NCI-H2171 treated with DMSO at 0.1 percent for 48 hours (cell line): ENCODE measurements at places on chromosomes 16 and 17.

- peak; percentile 81 for DNase-seq
Observed at GRCh38 chr16:1167276-1168107, 14.6 kb downstream of the CACNA1H start.

GRCh38 chr16:57956270-57956808 lies 14.6 kb downstream of the CNGB1 start:
- DNase-seq: no peak

DNA sequence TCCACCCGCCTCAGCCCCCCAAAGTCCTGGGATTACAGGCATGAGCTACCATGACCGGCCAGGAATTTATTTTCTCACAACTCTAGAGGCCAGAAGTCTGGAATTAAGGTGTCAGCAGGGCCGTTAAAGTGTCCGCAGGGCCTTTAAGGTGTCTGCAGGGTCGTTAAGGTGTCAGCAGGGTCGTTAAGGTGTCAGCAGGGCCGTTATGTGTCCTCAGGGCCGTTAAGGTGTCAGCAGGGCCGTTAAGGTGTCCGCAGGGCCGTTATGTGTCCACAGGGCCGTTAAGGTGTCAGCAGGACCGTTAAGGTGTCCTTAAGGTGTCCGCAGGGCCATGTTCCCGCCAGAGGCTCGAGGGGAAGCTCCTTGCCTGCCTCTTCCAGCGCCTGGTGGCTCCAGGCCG lies 125.2 kb downstream of the RAP1GAP2 start:
- DNase-seq: no peak

DNA sequence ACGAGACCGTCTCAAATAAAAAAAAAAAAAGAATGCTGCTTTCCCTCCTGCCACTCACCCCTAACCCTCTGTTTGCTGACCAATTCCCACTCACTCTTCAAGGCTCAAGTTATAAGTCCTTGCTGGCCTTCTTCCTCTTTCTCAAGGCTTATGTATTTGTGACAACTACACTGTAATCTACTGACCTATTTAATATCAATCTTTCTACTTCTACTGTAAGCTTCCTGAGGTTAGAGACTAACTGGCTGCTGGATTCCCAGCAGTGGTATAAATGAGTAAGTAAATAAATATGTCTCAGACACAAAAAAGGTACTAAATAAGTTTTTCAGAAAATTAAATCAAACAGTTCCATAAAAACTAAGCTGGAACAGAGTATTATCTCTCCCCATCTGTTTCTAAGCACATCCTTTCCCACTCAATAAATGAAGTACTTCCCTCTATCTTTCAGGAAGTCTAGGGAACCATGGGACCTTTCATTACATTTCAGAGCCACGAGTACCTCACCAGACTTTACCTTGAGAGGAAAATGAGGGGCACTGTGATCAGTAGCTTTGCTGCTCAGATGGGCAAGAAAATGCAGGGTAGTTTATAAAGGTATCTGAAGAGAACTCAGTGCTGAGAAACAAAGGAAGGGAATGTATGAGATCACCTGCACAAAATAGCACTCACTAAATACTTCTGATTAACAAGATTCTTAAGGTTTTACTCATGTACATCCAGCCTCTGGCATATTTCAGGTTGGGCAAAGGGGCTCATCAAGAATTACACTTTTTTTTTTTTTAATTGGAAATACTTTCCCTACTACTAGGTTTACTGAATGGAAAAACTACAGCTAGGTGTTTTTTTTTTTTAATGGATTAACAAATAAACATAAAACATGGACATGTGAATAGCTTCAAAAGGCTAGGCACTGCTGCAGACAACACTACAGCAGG lies 10.8 kb downstream of the SSH2 start:
- no peak for DNase-seq

- peak; percentile 45 for DNase-seq
Observed at GRCh38 chr17:40070709-40071312, 8.0 kb downstream of the THRA start.

DNA sequence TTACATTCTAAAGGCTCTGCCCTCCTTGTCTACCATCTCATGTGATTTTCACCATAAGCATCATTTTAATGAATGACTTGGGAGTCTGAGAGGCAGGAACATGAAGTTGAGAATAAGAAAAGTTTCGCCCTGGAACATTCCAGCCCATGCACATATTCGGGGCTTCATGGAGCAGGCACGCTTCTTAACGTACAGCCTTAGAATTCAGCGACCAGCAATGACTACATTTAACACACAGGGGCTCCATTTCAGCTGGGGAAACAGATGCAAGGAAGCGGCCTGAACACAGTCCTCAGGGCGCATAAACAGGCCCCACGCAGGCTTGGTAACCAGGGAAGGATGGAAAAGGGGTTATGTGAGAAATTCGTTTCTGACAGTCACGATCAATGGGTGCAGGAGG lies 357.4 kb downstream of the SLC39A11 start:
- no peak for DNase-seq

DNA sequence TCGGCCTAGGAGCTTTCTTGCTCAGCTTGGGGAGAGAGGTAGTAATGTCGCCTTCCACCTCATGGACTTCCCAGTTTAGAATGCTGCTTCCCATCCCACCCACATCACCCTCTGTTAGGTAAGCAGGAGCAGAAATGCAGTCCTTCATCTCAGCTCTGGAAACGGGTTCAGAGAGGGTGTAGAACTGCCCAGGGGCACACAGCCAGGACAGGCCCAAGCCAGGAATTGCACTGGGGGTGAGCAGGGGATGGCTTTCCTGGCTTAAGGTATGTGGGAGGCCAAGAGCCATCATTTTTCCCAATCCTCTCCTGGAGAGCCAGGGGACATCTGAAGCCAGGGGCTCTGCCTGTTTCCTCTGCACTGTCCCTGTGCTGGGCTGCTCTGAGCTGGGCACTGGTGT lies 33.6 kb downstream of the RAI1 start:
- no peak for DNase-seq

DNA sequence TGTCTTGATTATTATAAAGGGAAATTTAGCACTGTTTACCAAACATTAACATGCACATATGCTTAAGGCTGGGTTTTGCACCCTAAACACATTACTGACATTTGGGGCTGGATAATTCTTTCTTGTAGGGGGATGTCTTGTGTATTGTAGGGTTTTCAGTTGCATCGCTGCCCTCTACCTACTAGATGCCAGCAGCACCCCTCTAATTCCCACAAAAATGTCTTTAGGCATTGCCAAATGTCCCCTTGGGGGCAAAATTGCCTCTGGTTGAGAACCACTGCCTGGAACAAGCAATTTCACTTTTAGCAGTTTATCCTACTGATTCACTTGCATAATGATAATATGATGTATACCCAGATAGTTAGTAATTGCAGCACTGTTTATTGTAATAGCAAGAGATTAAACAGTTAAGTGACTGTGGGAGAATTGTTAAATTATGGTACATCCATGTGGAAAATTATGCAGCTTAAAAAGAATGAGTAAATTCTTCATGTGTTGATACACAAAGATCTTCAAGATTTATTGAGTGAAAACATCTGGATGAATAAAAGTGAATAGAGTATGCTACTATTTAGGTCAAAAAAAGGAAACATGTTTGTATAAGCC lies 18.4 kb downstream of the PRSS54 start:
- DNase-seq: no peak

DNA sequence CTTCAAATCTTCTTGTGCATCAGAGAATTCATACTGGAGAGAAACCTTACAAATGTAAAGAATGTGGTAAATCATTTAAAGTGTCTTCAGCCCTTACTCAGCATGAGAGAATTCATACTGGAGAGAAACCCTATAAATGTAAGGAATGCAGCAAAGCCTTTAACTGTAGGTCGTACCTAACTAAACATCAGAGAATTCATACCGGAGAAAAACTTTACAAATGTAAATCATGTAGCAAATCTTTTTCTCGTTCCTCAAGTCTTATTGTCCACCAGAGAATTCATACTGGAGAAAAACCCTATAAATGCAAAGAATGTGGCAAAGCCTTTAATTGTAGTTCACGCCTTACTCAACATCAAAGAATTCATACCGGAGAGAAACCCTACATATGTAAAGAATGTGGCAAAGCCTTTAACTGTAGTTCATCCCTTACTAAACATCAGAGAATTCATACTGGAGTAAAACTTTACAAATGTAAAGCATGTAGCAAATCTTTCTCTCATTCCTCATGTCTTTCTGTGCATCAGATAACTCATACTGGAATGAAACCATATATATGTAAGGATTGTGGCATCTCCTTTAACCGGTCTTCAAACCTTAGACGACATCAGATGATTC lies 118.5 kb upstream of the ZNF267 start:
- no peak for DNase-seq

DNA sequence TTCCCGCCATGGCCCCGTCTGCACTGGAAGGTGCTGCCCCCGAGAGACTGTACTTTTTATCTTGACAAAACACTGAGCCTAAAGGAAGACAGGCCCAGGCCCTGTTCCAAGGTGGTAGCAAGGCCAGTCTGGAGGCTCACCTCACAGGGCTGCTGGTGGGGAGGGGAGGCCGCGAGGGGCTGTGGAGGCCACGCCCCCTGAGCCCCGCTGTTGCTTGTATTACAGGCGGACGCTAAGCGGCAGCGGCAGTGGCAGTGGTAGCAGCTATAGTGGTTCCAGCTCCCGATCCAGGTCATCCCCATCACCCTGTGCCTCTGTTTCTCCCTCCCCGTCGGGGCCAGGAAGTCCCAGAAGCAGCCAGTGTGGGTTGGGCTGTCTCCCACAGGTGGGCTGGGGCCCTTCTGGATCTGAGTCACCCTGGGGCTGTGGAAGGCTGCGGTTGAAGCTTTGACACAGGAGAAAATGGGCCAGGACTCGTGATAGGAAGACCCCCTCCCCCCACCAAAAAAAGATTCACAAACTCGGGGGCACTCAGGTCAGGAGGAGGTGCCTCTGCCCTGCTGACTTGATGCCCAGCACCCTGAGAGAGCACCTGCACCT lies 13.3 kb upstream of the IL17C start:
- no peak for DNase-seq

DNA sequence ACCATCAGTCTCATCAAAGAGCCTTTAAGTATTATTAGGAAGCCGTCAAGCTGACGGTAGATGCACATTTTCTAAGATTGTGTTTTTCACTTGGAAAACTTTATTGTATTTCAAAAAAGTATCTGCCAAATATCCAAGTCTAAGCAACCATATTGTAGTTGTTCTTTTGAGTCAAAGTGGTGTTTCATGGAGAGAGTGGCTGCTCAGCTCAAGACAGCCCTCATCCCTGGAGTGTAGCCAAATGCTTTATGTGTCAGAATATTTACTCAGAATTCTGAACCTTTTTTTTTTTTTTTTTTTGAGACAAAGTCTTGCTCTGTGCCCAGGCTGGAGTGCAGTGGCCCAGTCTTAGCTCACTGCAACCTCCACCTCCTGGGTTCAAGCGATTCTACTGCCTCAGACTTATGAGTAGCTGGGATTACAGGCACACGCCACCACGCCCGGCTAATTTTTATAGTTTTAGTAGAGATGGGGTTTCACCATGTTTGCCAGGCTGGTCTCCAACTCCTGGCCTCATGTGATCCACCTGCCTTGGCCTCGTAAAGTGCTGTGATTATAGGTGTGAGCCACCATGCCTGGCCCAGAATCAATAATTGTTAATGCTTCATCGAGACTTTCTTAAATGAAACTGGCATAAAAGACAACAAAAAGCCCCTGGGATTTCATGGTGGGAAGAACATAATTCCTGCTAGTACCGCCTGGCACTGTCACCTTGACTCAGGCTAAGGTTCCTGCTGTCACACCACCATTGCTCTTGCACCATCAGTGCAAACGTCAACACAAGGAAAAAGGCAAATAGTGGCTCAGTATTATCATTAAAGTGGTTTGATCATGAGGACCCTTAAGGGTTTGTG lies 45.5 kb downstream of the PRKCA start:
- DNase-seq: peak; percentile 83

DNA sequence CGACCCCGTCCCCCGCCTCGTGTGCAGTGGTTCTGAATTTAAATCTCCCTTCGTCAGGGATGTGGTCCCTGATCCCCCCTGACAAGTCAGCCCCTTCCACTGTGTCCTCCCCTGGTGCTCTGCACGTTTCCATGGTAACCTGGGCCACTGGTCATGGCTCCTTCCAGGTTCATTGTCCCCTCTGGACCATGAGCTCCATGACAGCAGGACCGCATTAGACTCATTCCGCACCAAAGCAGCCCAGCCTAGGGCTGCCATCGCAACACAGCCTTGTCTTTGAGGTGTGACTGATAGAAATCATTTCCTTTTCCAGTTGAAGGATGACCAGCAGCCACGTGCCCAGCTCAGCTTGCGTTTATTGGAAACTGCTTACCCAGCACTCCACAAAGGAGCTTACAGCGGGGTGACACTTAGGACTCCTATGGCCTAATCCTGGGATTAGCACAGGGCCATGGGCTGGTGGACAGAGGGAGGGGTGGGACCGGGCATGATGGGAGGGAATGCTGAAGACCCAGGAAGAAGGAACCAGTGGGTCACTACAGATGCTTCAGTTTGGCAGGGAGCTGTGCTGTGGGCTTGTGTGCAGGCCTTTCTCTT lies 7.6 kb downstream of the RCVRN start:
- DNase-seq: no peak

GRCh38 chr17:62648956-62649294 lies 21.5 kb downstream of the MRC2 start:
- DNase-seq: no peak

- no peak for DNase-seq
Observed at GRCh38 chr17:10420811-10421210, 939 bp downstream of the MYH8 start.

DNA sequence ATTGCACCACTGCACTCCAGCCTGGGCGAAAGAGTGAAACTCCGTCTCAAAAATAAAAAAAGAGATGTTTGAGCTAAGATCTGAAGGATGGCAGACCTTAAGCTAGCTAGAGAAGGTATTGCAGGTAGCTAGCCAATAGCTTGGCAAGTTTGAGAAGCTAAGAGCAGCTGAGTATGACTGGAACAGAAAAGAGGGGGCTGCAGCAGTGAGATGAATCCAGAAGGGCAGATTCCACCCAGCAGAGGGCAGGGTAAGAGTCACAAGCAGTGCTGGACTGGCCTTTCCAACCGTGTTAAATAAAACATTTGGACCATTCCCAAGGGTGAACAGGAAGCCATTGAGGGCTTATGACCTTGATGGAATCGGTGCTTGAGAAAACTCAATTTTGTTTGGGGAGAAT lies 5.7 kb upstream of the PHAF1 start:
- no peak for DNase-seq

DNA sequence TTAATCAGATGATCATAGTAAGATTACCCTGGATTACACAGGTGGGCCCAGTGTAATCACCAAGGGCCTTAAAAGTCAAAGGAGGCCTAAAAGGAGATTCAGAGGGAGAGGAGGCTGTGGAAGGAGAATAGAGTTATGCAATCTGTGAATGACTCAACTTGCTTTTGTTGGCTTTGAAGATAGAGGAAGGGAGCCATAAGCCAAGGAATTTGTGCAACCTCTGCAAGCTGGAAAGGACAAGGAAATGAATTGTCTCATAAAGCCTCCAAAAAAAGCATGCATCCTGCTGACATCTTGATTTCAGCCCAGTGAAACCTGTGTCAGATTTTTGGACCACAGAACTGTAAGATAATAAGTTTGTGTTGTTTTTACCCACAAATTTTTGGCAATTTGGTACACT lies 109.6 kb downstream of the CNTNAP4 start:
- no peak for DNase-seq

- DNase-seq: peak; percentile 66
Observed at GRCh38 chr17:2580661-2581060, 12.8 kb upstream of the PAFAH1B1 start.

- no peak for DNase-seq
Observed at GRCh38 chr16:78331731-78332130, 232.3 kb downstream of the WWOX start.
